ENCODE measurements at places on chromosomes 4 and X.

- no peak for DNase-seq
These were observed 8.0 kb downstream of the MAN2B2 start for GRCh38 chr4:6582889-6583490.

- no peak for DNase-seq
These were observed 35.4 kb downstream of the ARHGEF38 start for GRCh38 chr4:105587841-105588240.

DNA sequence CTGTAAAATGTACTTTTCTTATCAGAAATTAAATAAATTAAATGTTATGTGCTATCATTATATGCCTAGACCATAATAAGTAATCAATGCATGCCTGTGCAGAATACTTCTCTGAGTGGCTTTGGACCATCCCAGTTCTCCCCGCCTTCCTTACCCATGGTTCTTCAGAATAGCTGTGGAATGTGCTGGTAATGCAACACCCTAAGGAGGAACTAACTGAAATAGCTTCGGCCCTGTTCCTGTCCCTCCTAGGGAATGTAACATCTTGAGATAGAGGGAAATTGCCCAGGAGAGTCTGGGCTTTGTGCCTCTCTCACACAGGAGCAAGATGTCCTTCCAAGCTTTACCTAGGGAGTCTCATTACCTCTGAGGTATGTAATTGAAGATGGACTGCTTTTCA is 693.6 kb upstream of the HS3ST1 start:
- DNase-seq = no peak

DNA sequence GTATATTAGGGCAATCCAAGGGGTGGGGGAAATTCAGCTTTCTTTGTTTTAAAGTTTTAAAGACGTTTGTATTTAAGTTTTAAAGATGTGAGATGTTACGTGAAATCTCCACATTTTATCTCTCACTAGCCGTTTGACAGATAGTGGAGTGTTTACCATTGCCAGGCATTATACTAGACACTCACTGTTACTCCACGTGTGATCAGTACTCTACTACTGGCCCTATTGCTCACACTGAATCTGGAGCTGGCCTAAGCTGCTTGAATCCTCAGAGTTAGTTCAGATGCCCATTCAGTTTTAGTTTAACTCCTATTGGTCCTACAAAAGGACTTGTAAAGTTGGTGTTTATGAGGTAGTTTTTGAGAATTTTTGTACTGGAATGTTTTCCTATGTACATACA is 4.5 kb downstream of the ADAD1 start:
- DNase-seq = no peak

GRCh38 chrX:48035891-48036290 is 29.1 kb downstream of the SPACA5 start:
- DNase-seq = no peak

- no peak for DNase-seq
These were observed 48.1 kb downstream of the ABCB7 start for GRCh38 chrX:75107863-75108509.

DNA sequence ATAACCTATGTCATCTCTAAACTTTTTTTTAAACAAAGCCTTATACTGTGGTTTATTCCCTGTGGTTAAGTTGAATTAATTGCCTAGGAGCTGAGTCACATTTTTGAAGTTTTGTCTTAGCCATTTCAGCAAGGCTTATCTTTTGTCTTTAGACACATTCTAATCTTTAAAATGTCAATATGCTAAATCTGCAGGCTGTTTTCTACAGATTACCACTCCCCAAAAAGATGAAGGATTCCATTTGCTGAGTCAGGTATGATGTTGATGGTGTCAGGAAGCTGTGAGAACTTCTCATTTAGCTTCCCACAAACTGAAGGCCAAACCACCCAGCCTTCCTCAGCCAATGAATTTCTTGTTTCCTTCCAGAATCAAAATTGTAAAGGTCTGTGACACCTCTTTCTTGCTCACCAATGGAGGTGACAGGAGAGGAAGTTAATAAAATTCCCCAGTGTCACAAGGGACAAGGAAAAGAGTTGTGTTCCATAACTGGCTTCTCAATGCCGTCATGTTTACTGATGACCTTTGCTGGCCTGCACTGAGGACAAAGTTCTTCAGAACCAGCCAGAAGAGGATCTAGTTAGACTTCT is 3.7 kb upstream of the CXCL6 start:
- DNase-seq = no peak

- no peak for DNase-seq
These were observed 180.7 kb downstream of the GASK1B start for GRCh38 chr4:157992038-157992705.

GRCh38 chrX:41189156-41189555 is 103.9 kb downstream of the USP9X start:
- DNase-seq = no peak

GRCh38 chr4:174373821-174374220 is 90.1 kb downstream of the CEP44 start:
- DNase-seq = no peak

DNA sequence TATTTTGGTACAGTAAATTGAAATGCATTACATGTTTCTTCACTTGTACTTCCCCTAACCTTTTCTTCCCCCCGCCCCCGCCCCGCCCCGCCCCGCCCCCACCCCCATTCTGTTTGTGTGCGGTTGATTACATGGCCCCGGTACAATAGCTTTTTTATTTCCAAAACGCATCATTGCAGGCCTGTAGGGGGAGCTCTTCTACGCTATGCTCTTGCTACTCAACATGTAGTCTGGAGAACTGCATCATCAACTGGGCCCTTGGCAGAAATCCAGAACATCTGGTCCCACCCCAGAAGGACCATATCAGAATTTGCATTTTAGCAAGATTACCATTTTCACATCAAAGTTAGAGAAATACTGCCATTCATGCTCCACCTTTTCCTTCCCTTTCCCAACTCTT is 333.3 kb upstream of the DDX53 start:
- no peak for DNase-seq

GRCh38 chr4:110621839-110622751 is 782 bp downstream of the PITX2 start:
- no peak for DNase-seq

DNA sequence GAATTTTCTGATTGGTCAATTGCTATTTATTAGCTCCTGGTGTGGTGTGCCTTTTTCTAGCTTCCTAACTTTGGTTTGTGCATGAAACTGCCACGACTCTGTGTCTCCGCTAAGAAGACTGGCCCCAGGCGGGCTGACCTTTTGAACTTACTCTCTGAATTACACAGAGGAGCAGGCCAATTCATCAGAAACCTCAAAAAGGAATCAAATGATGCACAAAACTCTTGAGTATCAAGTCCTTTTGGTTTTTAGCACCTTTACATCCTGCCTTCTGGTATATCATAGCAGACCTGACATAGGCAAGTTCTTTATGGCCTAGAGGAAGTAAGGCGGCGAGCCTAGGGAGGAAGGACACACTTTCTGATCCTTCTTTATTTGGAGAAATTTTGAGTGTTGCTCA is 17.6 kb downstream of the TKTL1 start:
- no peak for DNase-seq

DNA sequence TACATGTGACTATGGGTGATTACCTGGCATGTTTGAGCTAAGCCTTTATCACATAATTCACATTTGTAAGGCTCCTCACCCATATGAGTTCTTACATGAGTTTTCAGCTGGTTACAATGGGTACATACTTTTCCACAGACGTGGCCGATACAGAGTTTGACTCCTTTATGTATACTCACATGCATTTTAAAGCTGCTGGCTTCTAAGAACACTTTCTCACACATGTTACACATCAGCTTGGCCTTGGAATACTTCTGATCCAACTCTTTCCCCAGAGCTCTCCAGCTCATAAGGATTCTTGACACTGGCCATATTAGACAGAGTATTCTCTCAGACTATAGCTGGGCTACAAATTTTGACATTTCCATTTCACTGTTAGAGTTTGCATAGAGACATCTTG is 66.3 kb downstream of the TAB3 start:
- no peak for DNase-seq

DNA sequence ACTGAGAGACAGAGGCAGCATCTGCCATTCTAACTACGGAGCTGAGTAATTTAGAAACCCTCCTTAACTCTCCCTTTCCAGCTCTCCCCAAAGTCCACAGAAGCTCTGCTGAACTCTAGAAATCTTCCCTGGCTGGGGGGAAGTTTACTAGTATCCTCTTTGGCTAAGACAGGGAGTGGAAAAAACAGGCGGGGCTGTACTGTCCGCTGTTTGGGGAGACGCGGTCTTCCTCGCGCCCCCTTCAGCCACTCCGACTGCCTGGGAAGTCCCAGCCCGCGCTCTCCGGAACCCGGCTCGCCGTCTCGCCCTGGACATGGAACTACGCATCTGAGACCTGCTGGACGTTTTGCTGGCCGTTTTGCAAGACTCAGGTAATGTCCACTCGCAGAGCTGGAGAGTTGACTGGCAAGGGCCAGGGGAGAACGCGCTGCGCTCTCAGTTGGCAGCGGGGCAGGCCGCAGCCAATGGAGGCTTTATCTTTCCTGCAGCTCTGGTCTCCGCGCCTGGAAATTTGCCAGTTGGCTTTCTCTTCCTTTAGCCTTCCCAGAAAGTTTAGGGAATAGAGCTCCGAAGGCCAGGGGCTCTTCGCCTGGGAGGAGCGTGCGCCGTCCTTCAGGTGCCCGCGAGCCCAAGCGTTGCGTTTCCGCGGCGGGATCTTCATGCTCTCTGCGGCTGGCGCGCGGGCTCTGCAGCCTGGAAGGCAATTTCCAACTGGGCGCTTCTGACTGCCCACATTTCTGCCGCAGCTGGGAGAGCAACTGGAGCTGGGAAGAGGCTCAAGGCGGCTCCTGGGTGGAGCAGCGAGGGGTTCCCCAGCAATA is 892 bp downstream of the IL1RAPL2 start:
- no peak for DNase-seq

- no peak for DNase-seq
These were observed 318.6 kb downstream of the OPHN1 start for GRCh38 chrX:68114573-68115129.

DNA sequence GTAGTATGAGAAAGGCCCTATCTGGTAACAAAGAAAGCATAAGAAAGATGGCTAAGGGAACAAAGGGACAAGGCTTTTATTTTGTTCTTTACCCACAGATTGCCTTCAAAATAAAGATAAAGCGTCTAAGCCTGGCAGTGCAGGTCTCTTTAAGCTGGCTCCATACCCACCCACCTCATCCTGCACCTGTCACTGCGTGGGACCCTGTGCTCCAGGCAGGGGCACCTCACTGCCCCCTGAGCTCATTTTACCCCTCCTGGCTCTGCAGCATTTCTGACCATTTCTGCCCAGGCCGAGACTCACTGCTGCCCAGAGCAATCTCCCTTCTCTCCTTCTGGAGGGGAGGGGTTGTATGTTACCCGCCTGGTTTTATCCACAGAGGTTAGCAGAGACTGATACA is 1.7 kb upstream of the CYP4V2 start:
- DNase-seq = no peak

DNA sequence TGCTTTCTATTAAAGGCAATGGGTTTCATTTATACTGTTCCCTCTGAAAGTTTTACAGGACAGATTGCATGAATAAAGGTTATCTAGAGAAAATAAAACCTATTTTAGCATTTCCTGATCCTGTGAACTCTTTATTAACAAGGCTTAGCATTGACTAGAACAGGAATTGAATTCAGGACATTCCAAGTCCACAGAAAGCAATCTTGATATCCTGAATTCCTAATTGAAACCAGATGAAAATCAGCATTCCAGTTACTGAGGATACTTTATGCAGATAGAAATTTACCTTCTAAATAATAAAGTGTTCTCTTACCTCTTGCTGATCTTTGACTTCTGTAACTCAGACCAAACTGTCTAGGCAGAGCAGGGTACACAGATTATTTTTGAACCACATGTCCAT is 151.4 kb downstream of the ZNF518B start:
- DNase-seq = no peak
